ENCODE measurements at places on chromosomes 12 and 14.
A peak's percentile ranks its signal among the peaks of the same experiment; 100 is the strongest.

- DNase-seq: no peak
Measured at GRCh38 chr14:101589486-101590015, 28.3 kb downstream of the DIO3 start.

DNA sequence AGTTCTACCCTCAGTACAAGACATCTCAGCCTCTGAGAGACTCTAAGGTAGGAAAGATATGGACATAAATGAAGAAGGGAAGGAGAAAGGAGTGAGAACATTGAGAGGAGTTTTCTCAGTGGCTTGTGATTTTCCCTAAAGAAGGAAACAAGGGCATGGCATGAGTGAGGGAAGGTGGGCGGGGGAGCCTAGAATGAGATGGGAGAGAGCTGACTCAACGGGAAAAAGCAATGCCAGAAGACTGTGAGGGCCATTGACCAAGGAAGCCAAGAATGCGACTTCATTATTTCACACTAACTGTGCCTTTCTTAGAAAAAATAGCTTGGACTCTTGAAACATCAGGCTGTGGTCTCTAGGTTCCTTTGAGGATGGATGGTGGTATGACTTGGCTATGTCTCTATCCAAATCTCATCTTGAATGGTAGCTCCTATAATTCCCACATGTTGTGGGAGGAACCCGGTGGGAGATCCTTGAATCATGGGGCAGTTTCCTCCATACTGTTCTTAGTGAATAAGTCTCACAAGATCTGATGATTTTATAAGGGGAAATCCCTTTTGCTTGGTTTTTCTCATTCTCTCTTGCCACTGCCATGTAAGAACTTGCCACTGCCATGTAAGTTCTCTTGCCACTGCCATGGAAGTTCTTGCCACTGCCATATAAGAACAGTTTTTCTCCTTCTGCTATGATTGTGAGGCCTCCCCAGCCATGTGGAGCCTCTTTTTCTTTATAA, 279.6 kb downstream of the NUAK1 start:
- DNase-seq: no peak

- DNase-seq: no peak
Measured at GRCh38 chr12:125187148-125187745, 122.0 kb downstream of the AACS start.

DNA sequence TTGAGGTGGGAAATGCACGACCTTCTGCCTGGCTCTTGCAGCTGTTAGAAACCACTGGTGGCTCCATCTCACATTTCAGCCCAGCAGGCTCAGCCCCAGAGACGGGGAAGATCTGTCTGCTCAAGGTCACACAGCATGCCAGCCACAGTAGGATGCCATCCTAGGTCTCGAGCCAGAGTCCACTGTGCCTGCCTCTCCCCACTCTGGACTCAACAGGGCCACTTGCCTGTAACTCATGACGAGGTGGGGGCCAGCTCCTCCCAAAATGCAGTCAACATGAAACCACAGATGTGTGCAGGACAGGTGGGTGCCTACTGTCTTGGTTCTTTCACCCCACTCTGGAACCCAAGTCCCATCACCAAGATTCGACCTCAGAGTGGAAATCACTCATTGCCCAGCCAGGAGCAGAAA, 23.2 kb downstream of the BCL11B start:
- no peak for DNase-seq

- no peak for DNase-seq
Measured at GRCh38 chr12:22624548-22624869, 462 bp upstream of the ETNK1 start.

DNA sequence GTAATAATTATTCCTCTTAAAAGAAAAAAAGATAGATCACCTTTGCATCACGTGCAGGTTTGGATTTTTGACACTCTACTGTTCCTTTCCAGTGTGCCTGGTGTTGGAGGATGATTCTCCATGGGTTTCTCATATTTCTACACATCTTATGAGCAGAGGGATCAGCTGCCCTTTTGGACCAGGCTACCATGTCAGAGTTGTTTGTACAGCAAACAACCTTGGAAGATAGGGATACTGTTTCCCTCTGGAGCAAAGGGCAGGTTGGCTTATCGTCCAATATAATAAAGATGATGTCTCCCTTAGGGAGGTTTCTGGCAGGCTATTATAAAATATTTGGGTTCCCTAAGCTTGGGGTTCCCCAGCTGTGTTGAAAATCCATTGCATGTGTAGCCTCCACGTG, 42.1 kb downstream of the DAO start:
- no peak for DNase-seq

DNA sequence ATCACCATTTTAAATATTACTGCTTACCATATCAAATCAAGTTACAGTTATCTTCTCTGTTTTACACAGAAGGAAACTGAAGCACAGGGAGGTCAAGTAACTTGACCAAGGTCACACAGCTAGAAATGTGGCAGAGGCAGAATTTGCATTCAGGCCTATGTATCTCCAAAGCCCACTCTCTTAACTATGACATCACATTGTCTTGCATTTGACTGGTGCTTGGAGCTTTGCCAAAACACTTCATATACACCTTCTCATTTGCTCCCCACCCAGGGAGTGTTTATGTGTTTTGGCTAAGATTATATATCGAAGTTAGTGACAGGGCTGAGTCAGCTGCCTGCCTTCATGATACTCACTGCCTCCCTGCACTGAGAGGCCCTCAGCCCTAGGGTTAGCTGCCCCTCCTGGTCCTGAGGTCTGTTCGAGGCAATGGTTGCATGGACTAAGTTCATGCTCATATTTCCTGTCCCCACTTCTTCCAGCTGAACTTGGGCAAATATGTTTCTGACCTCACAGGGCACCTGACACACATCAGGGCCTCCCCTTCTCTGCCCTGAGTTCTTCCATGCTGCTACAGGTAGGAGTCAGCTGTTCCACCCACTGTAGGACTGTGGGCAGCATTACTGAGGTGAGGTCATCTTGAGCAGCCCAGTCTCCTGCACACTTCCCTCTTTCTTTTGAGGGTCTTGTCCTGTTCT, 1.8 kb downstream of the GALNT6 start:
- no peak for DNase-seq

DNA sequence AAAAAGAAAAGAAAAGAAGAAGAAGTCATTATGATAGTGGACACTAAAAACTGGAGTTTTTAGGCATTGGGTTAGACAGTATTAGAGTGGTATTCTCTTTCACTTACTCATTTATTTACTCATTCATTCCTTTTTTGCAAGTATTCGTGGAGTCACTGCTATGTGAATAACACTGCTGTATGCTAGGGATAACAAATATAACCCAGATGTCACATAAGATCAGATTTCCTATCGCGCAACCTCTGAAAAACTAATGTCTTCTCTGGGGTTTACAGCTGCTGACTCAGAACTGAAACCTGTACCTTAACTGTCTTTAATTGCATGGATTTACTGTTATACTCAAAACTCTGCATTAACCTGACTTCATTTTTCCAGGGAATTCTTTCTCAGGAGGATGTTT, 353.7 kb downstream of the LRIG3 start:
- DNase-seq: no peak

DNA sequence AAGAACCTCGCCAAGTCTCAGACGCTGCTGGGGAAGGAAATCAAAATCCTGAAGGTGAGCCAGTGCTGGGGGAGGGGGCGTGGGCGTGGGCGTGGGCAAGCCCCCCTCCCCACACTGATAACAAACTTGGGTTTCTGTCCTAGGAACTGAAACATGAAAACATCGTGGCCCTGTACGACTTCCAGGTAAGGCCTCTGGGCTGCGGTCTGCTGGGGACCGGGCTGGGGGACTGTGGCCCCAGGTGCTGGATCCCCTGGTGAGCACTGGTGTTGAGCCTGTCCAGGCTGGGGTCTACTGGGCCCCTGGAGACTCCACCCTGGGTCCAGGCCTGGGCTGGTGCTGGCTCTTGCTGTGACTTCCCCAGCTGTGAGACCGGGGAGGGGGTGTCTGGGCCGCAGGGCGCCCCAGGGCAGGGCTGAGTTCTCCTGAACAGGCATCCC, 1.2 kb downstream of the ULK1 start:
- no peak for DNase-seq

DNA sequence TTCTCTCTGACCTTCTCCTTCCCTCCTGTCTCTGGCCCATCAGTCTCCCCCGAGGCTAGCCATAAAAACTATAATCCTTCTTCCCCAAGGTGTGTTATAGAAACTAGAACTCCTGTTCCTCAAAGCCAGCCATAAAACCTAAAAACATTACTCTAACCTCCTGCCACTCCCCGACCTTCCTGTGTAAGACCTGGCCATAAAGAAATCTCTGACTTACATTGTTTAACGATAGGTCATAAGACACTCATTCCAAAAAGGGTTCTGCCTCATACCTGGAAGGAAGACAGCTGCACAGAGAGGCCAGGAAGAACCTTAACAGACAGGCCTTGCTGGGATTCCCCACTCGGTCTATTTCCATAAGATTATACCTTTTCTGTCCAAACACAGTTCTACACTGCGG, 70.9 kb upstream of the EEA1 start:
- no peak for DNase-seq

GRCh38 chr12:57160040-57160439, 12.6 kb upstream of the LRP1-AS start:
- DNase-seq: no peak

DNA sequence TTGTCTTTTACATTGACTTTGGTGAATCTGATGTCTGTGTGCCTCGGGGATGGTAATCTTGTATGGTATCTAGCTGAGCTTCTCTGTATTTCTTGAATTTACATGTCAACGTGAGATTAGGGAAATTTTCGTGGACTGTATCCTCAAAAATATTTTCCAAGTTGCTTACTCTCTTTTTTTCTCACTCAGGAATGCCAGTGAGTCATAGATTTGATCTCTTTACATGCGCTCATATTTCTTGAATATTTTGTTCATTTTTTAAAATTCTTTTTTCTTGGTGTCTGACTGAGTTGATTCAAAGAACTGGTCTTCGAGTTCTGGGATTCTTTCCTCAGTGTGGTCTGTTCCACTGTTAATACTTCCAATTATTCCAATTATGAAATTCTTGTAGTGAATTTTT, 207.7 kb downstream of the RAD51B start:
- no peak for DNase-seq

DNA sequence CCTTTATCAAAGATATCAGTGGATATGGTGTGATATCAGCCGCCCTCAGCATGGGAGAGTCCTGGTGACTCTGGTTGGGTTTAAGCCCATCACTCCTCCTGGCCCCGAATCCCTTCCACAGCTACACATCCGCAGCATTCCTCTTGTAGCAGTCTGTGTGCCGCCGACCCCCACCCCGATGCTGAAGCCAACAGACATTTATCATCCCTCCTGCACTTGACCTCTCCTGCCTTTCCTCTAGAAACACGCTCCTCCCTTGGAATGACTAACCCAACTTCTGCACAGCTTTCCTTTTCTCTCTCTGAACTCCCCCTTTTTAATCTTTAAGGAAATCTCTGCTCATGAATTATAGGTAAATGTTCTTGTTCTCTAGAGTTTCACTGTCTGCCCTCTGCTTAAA, 250.9 kb upstream of the FOXN3 start:
- DNase-seq: no peak

GRCh38 chr12:45336762-45337596, 121.1 kb downstream of the ANO6 start:
- no peak for DNase-seq

- peak; percentile 53 for DNase-seq
Measured at GRCh38 chr14:61178226-61179060, 102.7 kb downstream of the TMEM30B start.

DNA sequence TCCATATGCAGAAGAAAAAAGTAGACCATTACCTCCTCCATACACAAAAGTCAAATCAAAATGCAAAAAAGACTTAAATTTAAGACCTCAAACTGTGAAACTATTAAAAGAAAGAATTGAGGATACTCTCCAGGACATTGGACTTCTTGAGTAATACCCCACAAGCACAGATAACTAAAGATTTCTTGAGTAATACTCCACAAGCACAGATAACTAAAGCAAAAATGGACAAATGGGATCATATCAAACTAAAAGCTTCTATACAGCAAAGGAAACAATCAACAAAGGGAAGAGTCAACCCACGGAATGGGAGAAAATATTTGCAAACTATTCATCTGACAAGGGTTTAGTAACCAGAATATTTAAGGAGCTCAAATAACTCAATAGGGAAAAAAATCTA, 427.9 kb downstream of the CCDC91 start:
- DNase-seq: no peak

DNA sequence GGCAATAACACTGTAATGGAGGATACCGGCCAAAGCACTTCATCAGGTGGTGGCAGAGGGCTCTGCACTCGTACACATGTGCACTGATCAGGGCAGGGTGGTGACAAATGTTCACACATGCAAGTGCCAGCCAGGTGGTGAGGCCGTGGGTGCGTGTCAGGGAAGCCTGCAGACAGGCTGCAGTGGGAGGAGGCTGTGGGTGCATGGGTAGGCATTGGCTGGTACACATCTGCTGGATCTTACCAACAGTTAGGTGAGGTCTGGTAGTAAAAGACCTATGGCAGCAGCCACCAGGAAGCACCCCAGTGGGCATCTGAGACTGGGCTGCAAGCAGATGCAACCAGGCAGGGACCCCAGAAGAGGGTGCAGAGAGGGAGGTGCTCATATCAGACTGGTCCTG, 65.3 kb downstream of the PDE6H start:
- no peak for DNase-seq

GRCh38 chr12:130818635-130819576, 20.1 kb downstream of the STX2 start:
- DNase-seq: no peak

GRCh38 chr14:95320078-95320895, 579 bp upstream of the CLMN start:
- DNase-seq: no peak

DNA sequence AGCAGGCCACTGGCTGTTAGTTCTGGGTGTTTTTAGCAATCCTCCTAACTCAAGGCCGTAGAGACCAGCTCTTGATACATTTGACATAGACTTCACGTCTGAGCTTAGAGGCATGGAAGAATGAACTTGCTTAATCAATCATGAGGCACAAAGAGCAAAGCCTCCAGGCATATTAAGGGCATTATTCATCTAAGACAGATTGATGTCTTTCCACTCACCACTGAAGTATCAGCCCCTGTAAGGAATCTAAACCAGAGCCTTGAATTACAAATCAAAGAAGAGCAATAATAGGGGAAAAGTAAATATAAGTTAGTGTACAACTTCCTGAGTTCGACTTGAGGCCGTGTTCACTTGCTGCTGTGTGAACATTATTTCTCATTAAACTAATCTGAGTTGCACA, 1470.7 kb downstream of the AACS start:
- no peak for DNase-seq

- no peak for DNase-seq
Measured at GRCh38 chr12:130878193-130879185, 6.6 kb downstream of the RAN start.

DNA sequence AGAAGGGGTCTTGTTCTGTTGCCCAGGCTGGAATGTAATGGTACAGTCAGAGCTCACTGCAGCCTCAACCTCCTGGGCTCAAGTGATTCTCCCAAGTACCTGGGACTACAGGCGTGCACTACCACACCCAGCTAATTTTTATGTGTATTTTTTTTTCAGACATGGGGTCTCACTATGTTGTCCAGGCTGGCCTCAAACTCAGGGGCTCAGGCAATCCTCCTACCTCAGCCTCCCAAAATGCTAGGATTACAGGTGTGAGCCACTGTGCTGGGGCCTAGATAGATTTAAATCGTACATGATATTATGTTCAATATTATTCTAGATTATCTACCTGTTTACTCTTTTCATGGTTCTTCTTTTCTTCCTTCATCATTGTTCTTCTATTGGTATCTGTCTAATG, 61.5 kb downstream of the IFT81 start:
- DNase-seq: no peak

GRCh38 chr14:21711360-21711961, 37.8 kb upstream of the OR4E1 start:
- DNase-seq: no peak

GRCh38 chr12:57063991-57064685, 14.2 kb upstream of the MYO1A start:
- DNase-seq: no peak

- no peak for DNase-seq
Measured at GRCh38 chr12:112705037-112705632, 86.4 kb upstream of the RPH3A start.
